ENCODE measurements at places on chromosomes 6 and 20. TPM values are rescaled to one million over a fixed set of nuclear protein-coding genes. Genes with fewer than 3 reads are reported as not detected.

LPA gene
- total RNA-seq = not detected

FGD2 gene
- 0.19 TPM for total RNA-seq

PAX1 gene
- not detected for total RNA-seq

NAPB gene
- total RNA-seq = 4.6 TPM

RAD21L1 gene
- total RNA-seq = not detected

PACSIN1 gene
- total RNA-seq = 0.69 TPM

POLR1H gene
- total RNA-seq = 25.2 TPM

STX7 gene
- 66.8 TPM for total RNA-seq

CST5 gene
- total RNA-seq = not detected

RCAN2 gene
- 2.2 TPM for total RNA-seq

FOXC1 gene
- total RNA-seq = 16.5 TPM

BIRC7 gene
- not detected for total RNA-seq

HLA-A gene
- 963 TPM for total RNA-seq

CLPSL2 gene
- not detected for total RNA-seq

DNA sequence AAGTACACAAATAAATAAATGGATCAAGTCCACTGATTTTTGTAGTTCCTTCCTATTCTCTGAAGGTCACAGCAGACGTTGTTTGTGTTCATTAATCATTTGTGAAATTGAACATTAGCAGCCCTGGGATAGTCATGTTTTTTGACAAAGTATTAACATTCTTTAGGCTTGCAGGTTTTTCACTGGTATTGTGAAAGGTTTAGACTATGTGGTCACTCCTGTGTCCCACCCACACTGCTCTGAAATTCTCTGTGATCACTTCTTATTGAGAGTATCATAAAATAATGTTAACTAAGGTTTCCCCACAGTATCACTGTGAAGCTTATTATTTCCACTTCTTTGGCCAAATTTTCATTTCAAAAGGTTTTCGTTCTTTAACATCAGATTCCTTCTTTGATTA, 3.5 kb downstream of the FAM83B start:
- DNase-seq = no peak

DNA sequence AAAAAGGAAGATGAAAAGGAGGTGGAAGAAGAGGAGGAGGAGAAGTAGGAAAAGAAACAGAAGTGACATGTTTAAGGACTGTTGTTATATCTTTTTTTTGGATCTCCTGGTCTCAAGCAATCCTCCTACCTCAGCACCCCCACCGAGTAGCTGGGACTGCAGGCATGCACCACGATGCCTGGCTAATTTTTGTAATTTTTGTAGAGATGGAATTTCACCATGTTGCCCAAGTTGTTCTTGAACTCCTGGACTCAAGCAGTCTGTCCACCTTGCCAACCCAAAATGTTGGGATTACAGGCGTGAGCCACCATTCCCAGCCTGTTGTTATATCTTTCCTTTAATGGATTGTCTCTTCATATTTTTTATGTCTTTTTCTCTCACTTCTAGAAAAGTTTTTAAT, 19.5 kb upstream of the BCLAF1 start:
- no peak for DNase-seq

- no peak for DNase-seq
Measured at GRCh38 chr6:159080217-159080976, 35.6 kb upstream of the TAGAP start.

DNA sequence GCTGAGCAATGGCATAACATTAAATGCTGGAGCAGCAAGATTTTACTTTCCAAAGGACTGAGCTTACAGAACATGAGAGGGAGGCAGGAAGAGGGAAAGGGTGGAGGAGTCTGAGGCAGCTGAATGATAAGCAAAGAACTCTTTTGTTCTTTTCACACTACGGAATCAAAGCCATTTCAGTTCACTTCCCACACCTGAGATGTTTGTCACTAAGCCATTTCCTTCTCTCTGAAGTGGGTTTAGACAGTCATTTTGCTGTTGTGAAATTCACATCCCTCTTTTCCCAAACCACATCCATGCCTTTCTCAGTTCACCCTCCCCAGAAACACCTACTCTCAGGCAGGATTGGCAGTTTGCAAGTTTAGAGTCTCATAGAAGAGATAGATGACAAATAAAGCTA, 267.9 kb downstream of the ADGRG6 start:
- DNase-seq = no peak

GRCh38 chr6:14537030-14537429, 419.5 kb downstream of the CD83 start:
- no peak for DNase-seq

GRCh38 chr6:137777687-137778075, 89.4 kb upstream of the TNFAIP3 start:
- no peak for DNase-seq

GRCh38 chr6:139857143-139857542, 482.7 kb upstream of the CITED2 start:
- DNase-seq = no peak

- no peak for DNase-seq
Measured at GRCh38 chr6:55130806-55131324, 43.5 kb upstream of the HCRTR2 start.

DNA sequence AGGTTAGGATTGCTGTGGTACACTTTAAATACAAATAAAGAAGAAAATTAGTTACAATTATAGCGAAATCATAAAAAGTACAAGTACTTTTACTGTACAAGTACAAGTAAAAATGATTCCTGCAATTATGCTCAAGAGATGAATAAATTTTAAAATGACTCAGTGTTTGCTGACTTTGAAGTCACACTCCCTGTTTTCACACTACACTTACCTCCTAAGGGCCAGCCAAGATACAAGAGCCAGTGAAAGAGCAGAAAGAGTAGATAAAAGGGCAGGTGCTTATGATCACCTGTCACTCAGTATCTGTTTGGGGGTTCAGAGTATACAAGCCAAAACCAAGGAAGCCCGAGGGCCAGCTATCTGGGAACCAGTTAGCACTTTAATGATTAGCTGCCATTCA, 41.0 kb upstream of the COL21A1 start:
- DNase-seq = no peak

DNA sequence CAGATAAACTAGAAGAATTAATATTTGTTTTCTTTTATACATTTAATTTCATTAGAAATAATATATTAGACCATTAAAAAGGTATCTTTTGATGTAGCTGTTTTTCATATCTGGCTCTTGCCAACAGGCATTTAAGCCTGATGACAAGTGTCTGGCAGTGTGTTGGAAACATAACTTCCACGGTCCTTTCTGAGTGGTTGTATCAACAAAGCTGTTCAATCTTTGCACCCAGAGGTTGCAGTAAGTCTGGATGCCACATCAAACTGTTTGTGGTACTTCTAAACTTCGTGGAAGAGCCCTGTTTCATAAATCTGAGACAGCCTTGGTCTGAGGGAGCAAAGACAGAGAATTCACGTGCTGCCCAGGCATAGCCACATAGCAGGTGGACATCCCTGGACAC, 197.4 kb downstream of the TRDN start:
- DNase-seq = no peak

DNA sequence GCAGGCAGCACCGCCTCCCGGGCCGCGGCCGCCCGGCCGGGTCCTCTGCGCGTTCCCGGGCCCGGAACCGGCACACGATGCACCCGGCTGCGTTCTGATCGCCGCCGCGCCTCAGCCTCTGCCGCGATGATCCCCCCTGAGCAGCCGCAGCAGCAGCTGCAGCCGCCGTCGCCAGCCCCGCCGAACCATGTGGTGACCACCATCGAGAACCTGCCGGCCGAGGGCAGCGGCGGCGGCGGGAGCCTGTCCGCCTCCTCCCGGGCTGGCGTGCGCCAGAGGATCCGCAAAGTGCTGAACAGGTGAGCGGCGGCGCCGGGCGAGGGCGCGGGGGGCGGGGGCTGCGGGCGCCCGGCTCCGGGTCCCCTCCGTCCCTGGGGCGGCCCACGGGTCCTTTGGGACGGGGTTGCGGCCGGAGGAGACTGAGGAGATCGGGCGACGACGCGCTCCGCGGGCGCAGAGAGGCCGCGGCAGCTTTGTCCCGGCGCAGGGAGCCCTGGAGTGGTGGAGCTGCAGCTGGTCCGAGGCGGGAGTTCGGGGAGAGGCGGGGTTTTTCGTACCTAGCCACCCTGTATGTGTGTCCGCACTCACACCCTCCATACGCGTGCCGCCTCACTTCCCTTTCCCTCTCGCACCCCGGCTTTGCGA, 659 bp downstream of the SLC35F1 start:
- no peak for DNase-seq

GRCh38 chr6:20350215-20350614, 51.5 kb upstream of the E2F3 start:
- DNase-seq = no peak

GRCh38 chr6:151958332-151958731, 150.8 kb downstream of the ESR1 start:
- DNase-seq = peak; percentile 6

DNA sequence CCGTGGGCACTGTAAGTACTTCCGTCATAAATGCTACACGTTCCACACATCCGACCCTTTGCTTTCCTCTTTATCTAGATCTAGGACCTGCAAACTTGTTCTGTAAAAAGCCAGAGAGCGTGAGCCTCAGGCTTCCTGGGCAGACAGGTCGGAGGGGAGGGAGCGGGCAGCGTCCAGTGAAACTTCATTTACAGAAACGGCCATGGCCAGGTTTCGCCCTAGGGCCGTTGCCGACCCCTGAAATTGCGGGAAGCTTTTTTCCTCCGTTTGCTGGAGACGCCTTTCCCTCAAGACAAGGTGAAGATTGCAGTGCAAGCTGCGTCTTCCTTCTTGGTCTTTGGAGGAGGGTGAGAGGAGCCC, 155.4 kb downstream of the DLL1 start:
- DNase-seq = no peak

GRCh38 chr6:165487950-165488349, 175.1 kb downstream of the PDE10A start:
- DNase-seq = no peak

DNA sequence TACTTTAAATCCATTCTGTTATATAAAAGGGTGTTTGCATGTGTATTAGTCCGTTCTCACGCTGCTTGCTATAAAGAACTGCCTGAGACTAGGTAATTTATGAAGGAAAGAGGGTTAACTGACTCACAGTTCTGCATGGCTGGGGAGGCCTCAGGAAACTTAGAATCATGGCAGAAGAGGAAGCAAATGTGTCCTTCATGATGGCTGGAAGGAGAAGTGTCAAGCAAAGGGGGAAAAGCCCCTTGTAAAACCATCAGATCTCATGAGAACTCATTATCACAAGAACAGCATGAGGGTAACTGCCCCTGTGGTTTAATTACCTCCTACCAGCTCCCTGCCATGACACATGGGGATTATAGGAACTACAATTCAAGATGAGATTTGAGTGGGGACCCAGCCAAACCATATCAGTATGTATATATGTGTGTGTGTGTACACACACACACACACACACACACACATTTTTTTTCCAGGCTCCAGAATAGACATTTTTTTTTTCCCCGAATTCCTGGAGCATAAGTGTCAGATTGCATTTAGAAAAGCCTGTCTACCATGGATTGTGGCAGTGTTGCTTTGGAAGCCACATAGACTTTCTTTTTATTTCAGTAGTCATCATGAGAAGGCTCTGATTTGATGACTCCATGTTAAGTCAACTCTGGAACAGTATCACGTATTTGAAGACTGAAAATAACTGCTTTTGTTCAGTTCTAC, 31.5 kb downstream of the KDM1B start:
- DNase-seq = no peak

- DNase-seq = no peak
Measured at GRCh38 chr6:23705697-23706096, 420.3 kb upstream of the NRSN1 start.

DNA sequence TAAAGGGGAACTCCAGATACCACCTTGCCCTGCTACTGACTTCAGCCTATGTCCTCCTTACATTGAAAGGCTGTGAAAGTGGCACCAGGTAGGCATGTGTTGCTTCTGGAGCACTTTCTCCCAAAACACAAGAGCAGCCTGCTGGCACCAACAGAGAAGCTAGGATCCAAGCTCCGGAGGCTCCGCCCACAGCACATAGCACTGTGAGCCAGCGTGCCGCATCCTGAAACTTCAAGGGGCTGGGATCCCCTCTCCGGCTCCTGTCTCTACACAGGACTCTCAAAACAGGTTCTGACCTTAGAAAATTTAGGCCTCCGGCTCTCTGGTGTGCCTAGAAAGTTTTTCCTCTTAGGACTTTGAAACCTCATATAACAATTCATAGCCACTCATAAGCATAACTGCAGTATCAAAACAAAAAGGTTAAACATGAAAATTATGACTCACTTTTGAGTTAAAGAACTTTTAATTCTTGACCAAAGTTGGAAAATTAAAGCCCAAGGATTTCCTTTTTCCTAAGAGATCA, 41.1 kb downstream of the EZR start:
- DNase-seq = no peak

DNA sequence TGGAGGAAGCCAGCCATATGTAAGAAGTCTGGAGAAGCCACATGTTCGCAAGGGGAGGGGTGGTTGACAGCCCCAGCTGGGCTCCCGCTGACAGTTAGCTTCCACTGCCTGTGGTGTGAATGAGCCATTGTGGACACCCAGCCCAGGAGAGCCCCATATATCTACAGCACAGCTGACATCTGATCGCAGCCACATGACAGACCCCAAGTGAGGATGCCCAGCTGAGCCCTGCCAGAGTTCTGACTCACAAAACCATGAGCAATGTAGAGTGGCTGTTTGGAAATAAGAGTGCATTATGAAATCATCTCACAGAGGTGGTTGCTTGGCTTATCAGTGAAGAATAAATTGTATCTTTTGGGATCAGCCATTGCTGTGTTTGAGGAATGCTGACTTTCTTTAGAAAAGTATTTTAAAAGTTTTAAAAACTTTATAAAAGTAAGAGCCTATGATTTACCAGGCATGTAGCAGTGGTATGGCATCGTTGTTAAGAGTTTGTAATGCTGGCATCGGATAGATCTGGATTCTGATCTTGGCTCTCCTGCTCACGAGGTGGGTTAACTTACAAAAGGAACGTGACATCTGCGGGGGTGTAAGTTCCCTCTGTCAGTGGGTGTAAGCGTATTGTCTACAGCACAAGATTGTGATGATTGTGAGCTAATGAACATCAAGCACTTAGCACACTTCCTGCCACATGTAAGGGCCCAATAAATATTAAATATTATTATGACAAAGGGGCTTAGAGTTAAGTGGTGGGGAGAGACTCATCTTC, 24.1 kb downstream of the CFAP61 start:
- DNase-seq = no peak

GRCh38 chr20:58148891-58149290, 79.6 kb downstream of the ANKRD60 start:
- DNase-seq = no peak

DNA sequence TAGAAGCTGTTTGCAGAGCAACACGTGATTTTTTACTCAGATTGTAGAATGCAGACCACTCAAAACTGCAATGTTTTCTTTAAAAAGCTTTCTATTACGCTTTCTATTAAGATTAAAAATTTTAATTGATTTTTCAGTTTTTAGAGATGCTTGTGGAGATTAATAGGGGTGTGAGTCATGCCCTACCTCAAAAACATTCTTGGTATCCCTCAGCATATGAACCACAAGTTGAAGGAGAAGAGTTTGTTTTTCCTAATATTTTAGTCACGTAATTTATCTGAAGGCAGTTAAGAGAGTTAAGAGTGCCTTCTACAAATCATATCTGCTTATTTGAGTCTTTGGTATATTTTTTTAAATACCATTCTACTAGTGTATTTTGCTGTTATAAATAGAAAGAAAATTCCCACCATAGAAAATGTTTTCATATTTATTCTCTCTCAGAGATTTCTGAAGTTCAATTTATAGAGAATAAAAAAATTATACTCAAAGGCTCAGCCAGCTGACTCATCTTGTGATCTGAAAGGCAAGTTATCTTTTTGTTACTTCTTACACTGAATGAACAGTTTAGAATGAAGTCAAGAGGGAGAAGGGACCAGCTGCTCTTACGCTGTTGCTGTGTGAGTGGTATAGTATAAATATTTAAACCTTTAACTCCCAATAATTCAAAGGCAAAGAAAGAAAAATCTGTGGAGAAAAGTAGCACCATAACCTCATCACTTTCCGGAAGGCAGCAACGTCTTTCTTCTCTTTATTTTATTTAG, 7.6 kb downstream of the RIPOR2 start:
- DNase-seq = no peak
